ENCODE measurements at places on chromosomes 7 and 10. TPM values are rescaled to one million over a fixed set of nuclear protein-coding genes. Genes with fewer than 3 reads are reported as not detected.

FAM180A gene
- total RNA-seq = not detected

OR2A12 gene
- not detected for total RNA-seq

LMBR1 gene
- 65.7 TPM for total RNA-seq

WDR11 gene
- total RNA-seq = 57.8 TPM

PLAU gene
- total RNA-seq = 328 TPM

TAS2R4 gene
- 1.6 TPM for total RNA-seq

NAT16 gene
- total RNA-seq = not detected

SYT15B gene
- total RNA-seq = not detected

USP6NL gene
- 12.7 TPM for total RNA-seq

MSMB gene
- not detected for total RNA-seq

TMEM213 gene
- total RNA-seq = not detected

SPDYE8 gene
- total RNA-seq = not detected

PRSS37 gene
- total RNA-seq = not detected

LIPK gene
- total RNA-seq = not detected

SNCG gene
- 54.0 TPM for total RNA-seq

INMT gene
- not detected for total RNA-seq

MUC3A gene
- 0.33 TPM for total RNA-seq

TRPV5 gene
- total RNA-seq = not detected

TBX20 gene
- total RNA-seq = not detected

LOXL4 gene
- not detected for total RNA-seq

HGF gene
- total RNA-seq = 0.17 TPM

C1QL3 gene
- total RNA-seq = not detected

FXYD4 gene
- total RNA-seq = not detected

KEL gene
- not detected for total RNA-seq

TCAF1 gene
- total RNA-seq = 62.7 TPM

NKX2-3 gene
- not detected for total RNA-seq

LRRD1 gene
- total RNA-seq = not detected

TPK1 gene
- 1.3 TPM for total RNA-seq

DNAAF5 gene
- total RNA-seq = 34.0 TPM

SHH gene
- total RNA-seq = not detected

CCDC3 gene
- total RNA-seq = 3.2 TPM

ZMYND11 gene
- 39.2 TPM for total RNA-seq

HMX3 gene
- not detected for total RNA-seq

C10orf62 gene
- 0.27 TPM for total RNA-seq

NUTM2A gene
- 1.3 TPM for total RNA-seq

SFXN4 gene
- total RNA-seq = 22.6 TPM

ADRB1 gene
- 0.37 TPM for total RNA-seq

PAPOLB gene
- not detected for total RNA-seq

EMX2 gene
- total RNA-seq = not detected

PHTF2 gene
- total RNA-seq = 19.8 TPM

NXPH1 gene
- total RNA-seq = not detected

ZCCHC24 gene
- total RNA-seq = 7.3 TPM

SAMD9L gene
- 6.7 TPM for total RNA-seq

ACTR3C gene
- total RNA-seq = 1.1 TPM

COL17A1 gene
- total RNA-seq = 1,287 TPM

LUC7L2 gene
- 44.0 TPM for total RNA-seq

VSTM4 gene
- total RNA-seq = not detected

CALHM1 gene
- total RNA-seq = not detected

KLF14 gene
- total RNA-seq = not detected

XRCC2 gene
- 1.2 TPM for total RNA-seq

PDE6C gene
- not detected for total RNA-seq

CRTAC1 gene
- not detected for total RNA-seq

SMARCD3 gene
- total RNA-seq = 8.8 TPM

IGF2BP3 gene
- 5.0 TPM for total RNA-seq

CYP26C1 gene
- not detected for total RNA-seq

SVOPL gene
- not detected for total RNA-seq

FANK1 gene
- total RNA-seq = 1.1 TPM
